SJCRH30 (cell line): ENCODE measurements at places on chromosomes 1 and 21. TPM values are rescaled to one million over a fixed set of nuclear protein-coding genes. Genes with fewer than 3 reads are reported as not detected.

Gene CNIH3
- total RNA-seq: 0.49 and 0.61 TPM in 2 replicates

DNA sequence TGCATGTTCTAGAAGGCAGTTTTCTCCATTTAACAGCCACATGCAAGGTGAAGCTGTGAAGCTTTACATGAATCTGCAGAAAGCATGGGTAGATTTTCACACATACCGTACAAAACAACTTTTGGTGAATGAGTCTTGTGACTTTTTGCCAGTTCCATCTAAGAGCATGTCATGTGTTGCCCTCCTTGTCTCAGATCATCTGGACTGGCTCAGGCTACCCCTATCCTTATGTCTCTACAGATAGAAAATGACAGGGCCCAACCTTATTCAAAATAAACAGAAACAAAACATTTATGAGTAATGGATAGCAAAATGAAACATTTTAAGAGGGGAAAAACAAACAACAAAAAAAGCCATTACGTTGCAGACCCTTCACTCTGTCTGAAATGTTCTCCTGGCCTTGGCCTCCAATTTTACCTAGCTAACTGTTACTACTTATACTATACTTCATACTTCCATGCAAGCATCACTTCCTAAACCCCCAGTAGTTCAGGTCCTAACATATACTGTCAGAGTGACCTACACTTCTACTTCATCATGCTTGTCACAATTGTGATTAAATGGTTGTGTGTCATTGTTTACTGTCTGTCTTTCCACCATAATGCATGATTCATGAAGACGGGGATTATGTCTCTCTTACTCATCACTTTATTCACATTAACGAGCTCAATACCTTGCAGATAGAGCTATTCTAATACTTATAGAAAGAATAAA lies 39.0 kb downstream of the LRRC8C start:
- DNase-seq: no peak

Gene NBPF11
- total RNA-seq: 4.7 and 5.7 TPM in 2 replicates

DNA sequence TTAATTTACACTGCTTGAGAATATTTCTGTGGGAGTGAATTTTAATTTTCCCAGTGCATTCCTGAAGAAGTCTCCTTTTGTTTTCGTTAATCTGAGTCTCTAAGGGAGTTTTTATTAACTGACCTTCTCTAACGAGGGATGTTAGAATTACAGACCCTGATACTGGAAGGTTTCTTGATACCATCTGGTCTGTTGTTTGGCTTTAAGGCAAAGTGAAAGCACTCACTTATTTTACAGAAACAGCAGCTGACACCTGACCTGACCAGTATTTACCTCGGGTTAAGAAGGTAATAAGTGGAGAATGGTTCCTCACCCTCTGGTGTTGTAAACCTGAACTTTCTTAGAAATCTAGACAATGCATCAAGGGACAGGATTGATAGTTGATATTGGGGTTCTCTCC lies 12.4 kb downstream of the CDC14A start:
- no peak for DNase-seq

DNA sequence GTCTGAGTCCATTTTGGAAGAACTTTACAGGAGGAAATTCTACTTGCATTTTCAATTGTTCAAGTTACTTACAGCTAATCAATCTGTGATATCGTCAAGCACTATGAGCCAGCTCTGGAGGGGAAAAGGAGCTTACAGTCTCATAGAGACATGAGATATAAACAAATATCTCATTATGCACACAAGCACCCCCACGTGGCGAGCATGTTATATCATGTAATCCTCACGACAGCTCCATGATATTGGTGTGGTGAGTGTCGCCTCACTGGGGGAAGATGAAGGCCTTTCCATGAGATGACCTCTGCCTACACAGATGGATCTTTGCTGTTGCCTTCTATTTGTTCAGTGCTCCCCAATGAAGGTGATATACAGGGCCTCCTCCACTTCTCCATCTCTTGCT lies 34.6 kb downstream of the TNR start:
- DNase-seq: no peak

DNA sequence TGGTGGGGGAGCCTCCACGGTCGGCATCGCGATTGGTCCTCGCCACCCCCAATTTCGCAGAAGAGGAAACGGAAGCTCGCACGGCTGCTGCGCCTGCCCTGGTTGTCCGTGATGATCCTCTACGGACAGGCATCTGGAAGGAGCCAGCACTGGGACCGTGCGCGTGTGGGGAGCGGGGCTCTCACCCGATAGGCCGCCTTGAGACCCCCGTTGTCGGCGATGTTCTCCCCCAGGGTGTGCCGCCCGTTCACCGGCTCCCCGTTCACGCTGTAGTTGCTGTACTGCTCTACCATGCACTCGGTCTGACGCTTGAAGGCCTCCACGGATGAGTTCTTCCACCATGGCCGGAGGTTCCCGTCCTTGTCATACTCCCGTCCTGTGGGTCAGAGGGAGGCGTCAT lies 48.4 kb upstream of the EIF4G3 start:
- DNase-seq: no peak

- DNase-seq: no peak
These were observed 3.7 kb upstream of the PARP1 start for GRCh38 chr1:226411619-226412018.

- DNase-seq: no peak
These were observed 325.3 kb downstream of the PTBP2 start for GRCh38 chr1:97046765-97047420.

DNA sequence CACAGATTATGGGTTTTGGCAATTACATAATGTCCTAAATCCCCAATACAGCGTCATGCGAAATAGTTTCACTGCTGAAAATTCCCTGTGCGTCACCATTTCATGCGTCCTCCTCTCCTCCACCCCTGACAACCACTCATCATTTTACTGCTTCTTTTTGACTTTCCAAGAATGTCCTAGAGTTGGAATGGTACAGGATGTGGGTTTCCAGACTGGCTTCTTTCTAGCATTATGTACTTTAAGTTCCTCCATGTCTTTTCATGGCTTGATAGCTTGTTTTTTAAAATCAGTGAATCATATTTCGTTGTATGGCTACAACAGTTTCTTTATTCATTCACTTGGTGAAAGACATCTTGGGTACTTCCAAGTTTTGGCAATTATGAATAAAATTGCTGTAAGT lies 7.4 kb downstream of the NBPF3 start:
- no peak for DNase-seq

GRCh38 chr1:226420897-226421296 lies 13.0 kb upstream of the PARP1 start:
- DNase-seq: peak; percentile 52

DNA sequence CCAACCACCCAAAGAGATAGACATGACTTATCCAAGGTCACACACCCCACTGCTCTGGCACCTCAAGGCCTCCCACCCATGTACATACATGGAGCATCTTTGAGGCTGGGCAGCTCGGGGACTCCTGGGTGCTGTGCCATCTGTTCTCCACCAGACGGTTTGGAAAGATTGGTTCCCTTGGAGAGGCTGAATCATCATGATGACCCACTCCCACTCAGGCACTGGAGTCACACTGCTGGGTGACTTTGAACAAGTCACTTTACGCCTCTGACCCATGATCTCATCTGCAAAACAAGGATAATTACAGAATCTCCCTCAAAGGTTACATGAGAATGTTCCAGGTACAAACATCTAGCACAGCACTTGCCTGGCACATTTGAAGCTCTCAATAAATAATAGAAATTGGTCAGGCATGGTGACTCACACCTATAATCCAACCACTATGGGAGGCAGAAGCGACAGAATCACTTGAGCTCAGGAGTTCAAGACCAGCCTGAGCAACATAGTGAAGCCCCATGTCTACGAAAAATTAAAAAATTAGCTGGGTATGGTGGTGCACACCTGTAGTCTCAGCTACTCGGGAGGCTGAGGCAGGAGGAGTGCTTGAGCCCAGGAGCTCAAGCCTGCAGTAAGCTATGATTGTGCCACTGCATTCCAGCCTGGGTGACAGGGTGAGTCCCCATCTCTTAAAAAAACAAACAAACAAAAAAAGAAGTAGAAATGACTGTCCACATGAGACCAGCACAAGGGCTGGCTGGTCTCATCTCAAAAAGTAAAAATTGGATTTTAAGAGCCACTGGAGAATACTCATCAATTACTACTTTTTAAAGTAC lies 74.9 kb downstream of the RRAGC start:
- DNase-seq: peak; percentile 19

DNA sequence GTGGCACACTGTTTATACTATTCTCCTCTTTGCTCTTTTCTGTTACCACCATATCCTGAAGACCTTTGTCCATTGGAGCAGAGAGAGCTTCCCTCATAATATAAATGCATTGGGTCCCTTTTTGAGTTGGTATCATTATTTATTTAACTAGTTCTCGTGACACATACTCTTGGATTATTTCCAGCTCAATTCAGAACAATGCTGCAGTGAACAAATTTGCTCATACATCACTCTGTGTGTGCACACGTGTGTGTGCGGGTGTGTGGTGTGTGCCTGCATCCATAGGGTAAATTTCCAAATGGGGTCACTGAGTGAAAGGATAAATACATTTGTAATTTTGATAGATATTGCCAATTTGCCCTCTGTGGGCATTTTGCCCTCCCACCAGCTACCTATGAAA lies 5.8 kb downstream of the PLA2G2A start:
- DNase-seq: no peak

Gene RBBP5
- 33.8 and 34.9 TPM in 2 replicates for total RNA-seq

Gene OR1C1
- total RNA-seq: not detected in 2 replicates

- peak; percentile 17 for DNase-seq
These were observed 42.0 kb upstream of the PADI2 start for GRCh38 chr1:17161137-17161740.

DNA sequence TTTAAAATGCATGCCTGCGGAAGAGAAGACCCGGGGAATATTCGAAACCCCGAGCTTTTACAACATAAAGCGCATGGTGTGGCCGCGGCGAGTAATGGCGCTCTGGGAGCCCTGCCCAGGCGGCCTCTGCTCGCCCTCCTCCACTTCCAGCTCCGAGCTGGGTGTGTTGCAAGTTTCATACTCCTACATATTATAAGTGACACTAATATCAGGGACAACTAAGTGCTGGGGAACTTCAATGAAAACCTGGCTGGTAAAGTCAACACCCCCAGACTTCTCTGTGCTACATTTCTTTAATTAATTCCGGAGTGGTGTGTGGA lies 11.8 kb downstream of the SIM2 start:
- no peak for DNase-seq
